NAMALWA (cell line): ENCODE measurements at places on chromosomes 16 and 17.

DNA sequence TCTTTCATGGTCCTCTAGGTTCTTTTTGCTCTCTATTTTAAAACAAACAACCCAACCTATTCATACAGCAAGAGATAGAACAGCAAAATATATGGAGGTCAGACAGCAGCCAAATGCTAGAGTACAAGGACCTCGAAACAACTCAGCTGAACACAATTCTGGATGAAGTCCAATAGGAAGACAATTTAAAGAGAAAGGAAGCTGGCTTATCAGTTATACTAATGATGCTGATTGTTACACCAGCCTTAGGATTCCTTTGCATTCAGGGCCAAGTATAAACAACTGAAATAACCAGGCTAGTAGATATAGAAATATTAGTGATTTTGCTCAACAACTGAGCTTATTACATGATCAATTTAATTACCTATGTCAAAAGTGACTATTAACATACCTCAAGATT, 2.5 kb downstream of the SSH2 start:
- no peak for DNase-seq

DNA sequence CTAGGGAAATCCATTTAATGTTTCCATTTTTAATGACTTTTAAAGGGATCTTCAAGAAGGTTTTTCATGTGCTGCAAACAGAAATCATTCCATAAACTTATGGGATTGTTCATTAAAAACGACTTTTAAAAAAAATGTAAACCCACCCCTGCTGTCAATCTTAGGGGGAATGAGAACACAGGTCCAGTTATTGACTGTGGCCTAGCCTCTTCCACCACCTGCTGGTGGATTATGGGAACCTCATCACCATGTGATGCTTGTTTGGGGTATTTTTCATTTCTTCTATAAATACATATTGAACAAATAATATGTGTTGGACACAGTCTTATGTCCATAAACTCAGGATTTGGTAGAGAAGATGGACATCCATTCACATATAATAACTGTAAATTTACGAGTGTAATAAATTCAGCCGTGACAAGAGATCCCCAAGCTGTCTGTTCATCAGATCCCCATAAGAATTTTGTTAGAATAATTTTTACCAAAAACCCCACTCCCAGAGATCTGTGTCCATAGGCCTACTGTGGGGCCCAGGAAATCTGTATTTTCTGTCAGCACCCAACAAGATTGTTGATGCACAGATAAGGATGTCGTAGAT, 42.0 kb upstream of the TMC5 start:
- DNase-seq, result peak; percentile 78

DNA sequence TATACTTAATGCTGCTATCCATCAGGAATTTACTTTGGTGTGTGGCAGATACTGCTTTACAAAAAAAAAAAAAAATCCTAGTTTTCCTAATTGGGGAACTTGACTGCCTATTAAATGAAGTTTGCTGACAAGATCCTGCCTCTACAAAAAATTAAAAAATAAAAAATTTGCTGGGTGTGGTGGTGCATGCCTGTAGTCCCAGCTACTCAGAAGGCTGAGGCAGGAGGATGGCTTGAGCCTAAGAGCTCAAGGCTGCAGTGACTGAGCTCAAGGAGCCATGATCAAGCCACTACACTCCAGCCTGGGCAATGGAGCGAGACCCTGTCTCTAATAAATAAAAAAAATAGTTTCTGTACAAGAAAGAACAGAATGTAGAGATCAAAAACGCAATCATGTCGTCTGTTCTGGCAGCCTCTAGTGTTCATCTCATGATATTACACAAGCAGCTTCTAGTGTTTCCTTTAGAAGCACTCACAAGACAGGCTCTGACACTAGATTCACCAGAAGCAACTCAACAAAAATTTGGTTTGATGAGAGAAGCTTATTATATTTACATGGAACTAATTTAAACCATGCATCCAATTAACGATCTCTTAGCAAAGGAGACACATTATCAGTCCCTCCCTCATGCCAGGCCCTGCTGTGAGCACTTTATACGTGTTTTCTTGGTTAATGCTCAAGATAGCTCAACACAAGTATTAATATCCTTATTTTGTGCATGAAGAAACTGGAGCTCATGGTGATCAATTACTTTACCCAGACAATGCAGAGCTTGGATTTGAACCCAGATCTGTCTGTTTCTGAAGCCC, 6.8 kb upstream of the KRTAP17-1 start:
- DNase-seq, result peak; percentile 68

DNA sequence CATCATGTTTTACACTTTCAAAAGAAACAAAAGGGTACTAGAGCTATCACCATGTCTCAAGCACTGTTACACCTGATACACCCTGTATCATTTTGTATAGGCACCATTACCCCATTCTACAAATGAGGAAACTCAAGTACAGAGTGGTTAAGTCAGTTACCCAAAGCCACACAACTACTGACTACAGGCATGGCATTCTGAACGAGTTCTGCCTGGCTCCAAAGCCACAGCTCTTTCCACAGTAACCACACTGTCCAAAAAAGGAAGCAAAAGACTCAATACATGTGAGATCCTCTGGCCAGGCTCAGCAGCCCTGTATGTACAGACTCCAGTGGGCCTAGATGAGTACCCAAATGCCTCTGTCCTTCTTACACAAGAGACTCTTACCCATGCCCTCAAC, 4.7 kb downstream of the DYNC1LI2 start:
- no peak for DNase-seq

- DNase-seq, result peak; percentile 92
These were observed 7.7 kb downstream of the IL34 start for GRCh38 chr16:70653809-70654771.

GRCh38 chr16:1911467-1912214, 6.6 kb downstream of the HS3ST6 start:
- no peak for DNase-seq

DNA sequence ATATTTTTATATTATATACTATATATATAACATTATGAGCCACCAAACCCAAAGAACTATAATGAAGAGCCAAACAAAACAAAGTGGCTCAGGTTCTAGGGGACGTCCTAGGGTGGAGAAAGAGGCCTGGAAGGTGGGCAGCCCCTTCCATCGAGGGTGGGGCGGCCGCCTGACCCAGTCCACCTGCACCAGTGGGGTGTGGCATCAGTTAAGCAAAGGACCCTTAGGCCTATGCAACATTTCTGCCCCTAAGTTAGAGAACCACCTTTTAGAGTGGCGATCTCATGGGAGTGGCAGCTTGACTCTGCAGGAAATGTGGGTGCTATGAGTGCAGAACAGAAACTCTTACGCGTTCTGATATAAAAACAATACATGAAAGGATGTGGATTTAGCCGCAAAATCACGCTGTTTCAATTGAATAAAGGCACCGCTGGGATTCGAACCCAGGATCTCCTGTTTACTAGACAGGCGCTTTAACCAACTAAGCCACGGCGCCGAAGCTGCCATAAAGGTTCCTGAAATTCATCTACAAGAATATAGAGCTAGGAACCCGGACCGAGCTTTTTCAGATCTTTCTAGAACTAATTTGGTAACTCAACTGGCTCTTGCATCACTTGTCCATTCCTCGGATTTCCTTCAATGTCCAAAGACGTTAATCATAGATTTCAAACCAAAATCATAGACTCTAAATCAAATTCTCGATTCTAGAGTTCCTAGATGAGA, 15.6 kb upstream of the AURKB start:
- peak; percentile 11 for DNase-seq

- no peak for DNase-seq
These were observed 29.4 kb upstream of the NUDT16L1 start for GRCh38 chr16:4663777-4664465.

GRCh38 chr16:2597560-2597902, 59.7 kb downstream of the PDPK1 start:
- no peak for DNase-seq

DNA sequence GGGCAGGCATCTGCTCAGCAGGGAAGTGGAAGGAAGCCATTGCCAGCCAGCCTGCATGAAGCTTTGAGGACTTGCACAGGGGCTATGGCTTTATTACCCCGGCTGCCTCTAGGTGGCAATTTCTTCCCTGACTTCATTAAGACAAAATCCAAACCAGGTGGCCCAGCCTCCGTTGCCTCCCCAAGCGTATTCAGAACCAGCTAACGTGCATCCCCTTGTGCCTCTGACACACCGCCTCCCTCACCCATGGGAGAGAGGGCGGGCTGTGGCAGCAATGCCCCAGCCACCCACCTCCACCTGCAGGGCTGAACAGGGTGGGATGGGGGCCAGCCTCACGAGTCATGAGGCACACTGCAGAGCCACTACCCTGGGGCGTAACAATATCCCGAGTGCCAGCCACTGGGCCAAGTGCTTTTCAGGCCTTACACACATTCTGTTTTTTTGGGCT, 6.8 kb downstream of the KIFC3 start:
- DNase-seq, result peak; percentile 70

DNA sequence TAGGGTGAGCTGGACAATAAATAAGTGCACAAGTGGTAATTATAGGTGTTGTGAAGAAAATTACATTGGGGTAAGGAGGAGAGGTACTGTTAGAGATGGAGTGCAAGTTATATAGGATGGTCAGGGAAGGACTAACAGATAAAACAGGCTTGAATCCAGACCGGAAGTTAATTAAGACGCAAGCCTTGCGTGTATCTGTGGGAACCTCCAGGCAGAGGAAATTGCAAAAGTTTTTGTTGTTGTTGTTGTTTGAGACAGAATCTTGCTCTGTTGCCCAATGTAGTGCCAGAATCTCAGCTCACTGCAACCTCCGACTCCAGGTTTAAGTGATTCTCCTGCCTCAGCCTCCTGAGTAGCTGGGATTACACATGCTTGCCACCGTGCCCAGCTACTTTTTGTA, 2.4 kb upstream of the ZNF18 start:
- DNase-seq, result no peak

DNA sequence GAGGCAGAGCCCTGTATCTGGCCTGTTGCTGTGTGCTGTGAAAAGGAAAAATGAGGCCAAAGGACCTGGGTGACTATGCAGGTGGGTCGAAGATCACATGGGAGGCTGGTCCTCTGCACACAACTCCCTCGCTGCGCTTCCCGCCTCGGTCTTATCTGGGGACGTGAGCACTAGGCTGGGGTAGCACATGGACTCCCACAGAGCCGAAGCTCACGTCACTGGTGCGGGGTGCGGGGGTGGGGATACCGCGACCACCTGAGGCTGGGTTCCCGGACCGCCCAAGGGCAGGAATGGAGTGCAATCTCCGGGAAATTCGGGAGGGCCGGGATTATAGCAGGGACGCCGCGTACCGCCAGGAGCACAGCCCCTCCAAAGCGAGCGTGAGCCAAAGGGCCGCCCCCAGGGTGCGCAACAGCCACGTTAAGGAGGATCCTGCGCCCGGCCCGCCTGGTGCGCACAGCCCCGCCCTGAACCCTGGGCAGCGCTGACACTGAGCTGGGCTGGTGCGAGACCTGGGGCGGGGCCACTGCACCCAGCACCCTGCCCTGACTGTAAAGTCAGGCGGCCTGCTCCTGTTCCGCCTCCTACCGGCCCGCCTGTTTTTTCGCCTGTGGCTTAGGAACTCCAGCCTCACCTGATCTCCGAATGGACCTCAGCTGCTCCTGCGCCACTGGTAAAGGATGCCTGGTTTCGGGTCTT, 4.8 kb downstream of the MT1A start:
- no peak for DNase-seq

- no peak for DNase-seq
These were observed 259.1 kb upstream of the XYLT1 start for GRCh38 chr16:17729820-17730219.

DNA sequence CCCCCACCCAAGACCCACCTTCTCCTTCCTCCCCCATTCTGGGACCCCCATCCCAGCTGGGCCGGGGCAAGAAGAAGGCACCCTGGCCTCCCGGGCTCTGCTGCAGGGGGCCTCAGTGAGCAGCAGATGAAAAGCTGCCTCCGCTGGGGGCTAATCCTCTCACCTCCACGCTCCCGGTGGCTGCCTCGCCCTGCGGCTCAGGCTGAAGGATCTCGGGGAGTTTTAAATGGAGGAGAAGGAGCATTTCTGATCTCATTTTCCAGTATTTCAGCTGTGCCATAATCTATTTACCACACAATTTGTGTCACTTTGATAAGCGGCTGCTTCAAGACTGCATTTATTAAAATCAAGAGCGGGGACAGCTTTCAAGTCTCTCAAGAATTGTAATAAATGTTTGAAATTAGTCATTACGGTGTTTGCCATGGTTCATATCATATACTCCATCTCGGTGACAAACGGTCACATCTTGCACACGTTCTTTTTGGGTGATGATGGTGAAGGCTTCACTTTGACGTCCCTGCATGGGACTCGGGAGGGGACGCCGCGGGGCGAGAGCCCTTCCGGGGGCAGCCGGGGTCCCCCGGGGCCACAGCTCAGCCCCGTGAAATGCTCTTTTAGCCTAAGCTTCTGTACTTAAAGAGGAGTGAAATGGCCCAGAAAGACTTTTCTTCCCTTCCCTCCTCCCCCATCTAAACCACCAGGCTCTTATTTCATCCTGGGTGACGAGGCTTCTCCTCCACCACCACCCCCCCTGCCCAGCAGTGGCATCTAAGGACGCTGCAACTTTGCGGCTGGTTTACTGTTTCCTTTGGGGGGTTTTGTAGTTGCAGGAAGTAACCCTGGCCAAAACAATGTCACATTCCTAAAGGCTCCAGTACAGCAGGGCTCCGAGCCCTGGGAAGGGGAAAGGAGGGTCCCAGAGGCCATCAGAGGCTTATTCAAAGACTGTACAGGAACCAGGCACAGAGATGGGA, 313.1 kb upstream of the TNRC6C start:
- DNase-seq, result peak; percentile 20

- no peak for DNase-seq
These were observed 136.1 kb upstream of the CIBAR2 start for GRCh38 chr16:85248342-85248741.

- no peak for DNase-seq
These were observed 1.8 kb upstream of the BCAR1 start for GRCh38 chr16:75252946-75253911.

DNA sequence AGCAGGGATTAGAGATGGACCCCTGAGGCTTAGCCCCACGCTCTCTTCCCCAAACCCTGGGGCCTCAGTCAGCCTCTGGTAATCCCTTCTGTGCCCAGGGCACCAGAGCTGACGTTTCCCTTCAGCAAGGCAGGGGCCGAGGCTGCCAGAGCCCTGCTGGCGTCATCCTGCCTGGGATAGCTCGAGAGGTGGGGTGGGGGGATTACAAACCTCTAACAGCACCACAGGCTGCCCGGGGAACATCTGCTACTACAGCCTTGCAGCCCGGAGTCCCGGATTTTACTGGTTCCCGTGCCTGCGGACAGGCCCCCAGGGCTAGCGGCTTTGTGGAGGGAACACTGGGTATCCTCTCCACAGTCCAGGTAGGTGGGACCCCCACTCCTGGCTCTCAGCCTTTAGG, at the start of gene AANAT:
Gene AANAT (plus strand): TSS at position 238 of the 400 bp plus-strand sequence. CDS start 1,144 bp downstream, outside the sequence.
- no peak for DNase-seq

- no peak for DNase-seq
These were observed 416 bp downstream of the MT1H start for GRCh38 chr16:56669840-56670619.

DNA sequence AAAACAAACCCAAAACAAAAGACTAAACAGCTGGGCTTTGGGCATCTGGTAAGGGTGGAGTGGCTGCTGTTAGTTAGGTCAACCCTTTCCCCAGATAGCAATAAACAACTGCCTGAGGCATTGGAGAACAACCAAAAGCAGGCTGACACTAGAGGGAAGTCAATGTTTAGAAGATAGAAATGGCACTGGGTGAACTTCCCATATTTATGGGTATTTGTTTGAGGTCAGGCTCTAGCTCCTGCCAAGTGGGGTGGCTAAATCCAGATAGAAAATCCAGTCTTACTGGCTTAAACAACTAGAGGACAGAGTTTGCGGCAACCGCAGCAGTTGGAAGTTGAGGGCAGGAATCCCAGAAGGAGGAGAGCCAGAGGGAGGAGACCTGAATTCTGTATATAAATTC, 79.4 kb downstream of the SDK2 start:
- no peak for DNase-seq

GRCh38 chr17:41683441-41684007, 5.2 kb upstream of the EIF1 start:
- no peak for DNase-seq

GRCh38 chr16:26724189-26724588, 342.5 kb upstream of the C16orf82 start:
- no peak for DNase-seq
